Epithelial cell of proximal tubule (primary cell): ENCODE measurements at places on chromosomes 1 and 21. TPM values are rescaled to one million over a fixed set of nuclear protein-coding genes. Genes with fewer than 3 reads are reported as not detected.

The RGS18 gene
- not detected in 2 replicates for total RNA-seq

The PPIAL4G gene
- total RNA-seq = not detected in 2 replicates

The BRINP2 gene
- total RNA-seq = 0.14 TPM in 1 of 2 replicates, not detected in the other

The SLC22A15 gene
- total RNA-seq = 1.6 and 2.6 TPM in 2 replicates

The TRIM62 gene
- 1.4 and 3.2 TPM in 2 replicates for total RNA-seq

The SPRR2G gene
- not detected in 2 replicates for total RNA-seq

The GBP7 gene
- not detected in 2 replicates for total RNA-seq

The ANGPTL3 gene
- total RNA-seq = not detected in 2 replicates

The LCA5L gene
- total RNA-seq = 0.23 and 0.65 TPM in 2 replicates

The ZNF648 gene
- not detected in 2 replicates for total RNA-seq

The AMY1C gene
- total RNA-seq = not detected in 2 replicates

The PADI4 gene
- total RNA-seq = not detected in 2 replicates

The C4BPB gene
- not detected in 2 replicates for total RNA-seq

The MAN1C1 gene
- 0.63 and 1.2 TPM in 2 replicates for total RNA-seq

The IGFN1 gene
- 0.14 and 0.86 TPM in 2 replicates for total RNA-seq

The PLA2G2C gene
- total RNA-seq = not detected in 2 replicates

The RNU1-3 gene
- total RNA-seq = under 0.01 TPM in 2 replicates

The LHX8 gene
- not detected in 2 replicates for total RNA-seq
